ENCODE measurements at places on chromosomes 16 and 17. TPM values are rescaled to one million over a fixed set of nuclear protein-coding genes. Genes with fewer than 3 reads are reported as not detected.

DNA sequence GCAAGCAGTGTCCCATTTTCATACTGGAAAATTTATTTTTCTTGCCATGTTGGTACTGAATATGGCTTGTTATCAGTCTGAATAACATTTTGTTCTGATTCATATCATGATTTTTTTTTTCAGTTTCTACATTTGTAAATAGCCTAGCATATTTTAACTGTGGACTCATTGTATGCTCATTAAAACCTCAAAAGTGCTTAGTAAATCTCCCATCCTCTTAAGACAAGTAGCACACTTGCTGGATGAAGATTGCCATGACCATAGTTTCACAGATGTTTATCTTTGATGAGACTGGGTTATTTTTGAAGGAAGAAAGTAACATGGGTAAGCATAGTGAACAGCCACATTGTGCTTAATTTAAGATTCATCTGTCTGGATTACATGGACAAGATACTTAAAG, 878 bp downstream of the KRT10 start:
- no peak for DNase-seq

DNA sequence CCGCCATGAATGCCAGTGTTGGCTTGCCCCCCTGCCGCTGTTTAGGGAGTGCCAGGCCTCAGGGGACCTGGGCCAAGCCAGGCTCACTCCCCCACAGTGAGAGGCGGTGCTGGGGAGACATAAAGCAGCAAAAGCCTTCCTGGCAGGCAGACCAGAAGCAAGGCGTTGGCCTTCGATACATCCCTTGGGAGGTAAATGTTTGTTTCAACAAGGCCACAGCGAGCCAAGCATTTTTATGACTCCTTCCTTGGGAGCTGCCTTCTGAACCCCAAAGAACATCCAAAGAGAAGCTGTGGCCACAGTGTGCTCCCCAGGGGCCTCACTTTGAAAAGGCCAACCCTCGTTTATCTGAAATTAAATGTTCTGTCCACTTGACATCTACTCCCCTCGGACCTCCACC, 119.7 kb upstream of the CIBAR2 start:
- DNase-seq, result no peak

- no peak for DNase-seq
Measured at GRCh38 chr16:22641131-22641628, 130.5 kb downstream of the NPIPB5 start.

- DNase-seq, result no peak
Measured at GRCh38 chr17:3316836-3317235, 18.7 kb upstream of the OR3A1 start.

Gene CIBAR2
- not detected for total RNA-seq

Gene PLA2G10
- not detected for total RNA-seq

Gene ANKRD40
- 62.0 TPM for total RNA-seq

Gene SPATA32
- total RNA-seq, result 0.23 TPM

Gene ALOX12
- 0.16 TPM for total RNA-seq

GRCh38 chr16:12059216-12059769, 82.8 kb downstream of the SNX29 start:
- DNase-seq, result no peak

DNA sequence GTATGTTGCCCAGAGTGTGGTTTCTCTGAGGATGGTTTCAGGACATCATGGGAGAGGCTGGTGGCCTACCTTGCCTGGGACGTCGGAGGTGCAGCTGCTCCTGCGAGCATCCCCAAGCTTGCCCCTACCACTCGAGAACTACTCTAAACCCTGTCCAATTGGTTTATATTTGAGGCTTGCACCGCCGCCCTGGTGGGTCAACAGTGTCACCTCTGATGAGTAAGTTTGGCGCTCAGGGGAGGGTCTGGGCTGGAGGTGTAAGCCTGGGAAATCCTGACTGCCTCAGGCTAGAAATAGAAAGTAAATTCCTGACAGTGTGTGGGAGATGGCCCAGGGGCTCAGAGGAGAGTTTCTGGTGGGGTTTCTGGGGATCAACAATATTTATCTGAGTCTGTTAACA, 48.2 kb downstream of the CCDC42 start:
- no peak for DNase-seq

Gene AGRP
- not detected for total RNA-seq

GRCh38 chr17:55710410-55710809, 12.3 kb downstream of the TMEM100 start:
- DNase-seq, result no peak

Gene RAMP2
- total RNA-seq, result 6.5 TPM

GRCh38 chr17:72386619-72387237, 265.9 kb downstream of the SOX9 start:
- no peak for DNase-seq

- no peak for DNase-seq
Measured at GRCh38 chr16:88088161-88088581, 136.9 kb downstream of the BANP start.

DNA sequence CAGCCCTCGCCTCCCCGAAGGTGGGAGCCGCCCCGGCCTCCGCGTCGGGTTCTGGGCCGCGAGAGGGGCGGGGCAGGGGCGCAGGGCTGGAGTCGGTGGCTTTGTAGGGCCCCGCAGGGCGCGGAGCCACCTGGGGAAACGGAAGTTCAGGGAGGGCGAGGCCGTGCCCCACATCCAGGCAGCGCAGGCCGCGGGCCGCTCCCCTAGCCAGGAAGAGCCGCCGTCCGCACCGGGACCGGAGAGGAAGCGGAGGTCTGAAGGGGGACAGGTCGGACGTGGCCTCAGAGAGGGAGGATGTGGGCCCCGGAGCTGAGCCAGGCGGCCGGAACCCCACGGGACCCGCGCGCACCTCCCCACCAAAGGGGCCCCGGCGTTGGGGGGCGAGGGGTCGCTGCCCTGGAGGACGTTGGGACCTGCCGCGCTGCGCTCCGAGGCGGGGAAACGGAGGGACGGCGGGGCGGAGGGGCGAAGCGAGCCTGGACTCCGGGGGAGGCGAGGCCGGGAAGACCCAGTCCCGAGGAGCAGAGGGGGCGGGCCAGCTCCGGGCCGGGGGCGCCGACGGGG, 482 bp upstream of the SLC16A3 start:
- DNase-seq, result no peak

DNA sequence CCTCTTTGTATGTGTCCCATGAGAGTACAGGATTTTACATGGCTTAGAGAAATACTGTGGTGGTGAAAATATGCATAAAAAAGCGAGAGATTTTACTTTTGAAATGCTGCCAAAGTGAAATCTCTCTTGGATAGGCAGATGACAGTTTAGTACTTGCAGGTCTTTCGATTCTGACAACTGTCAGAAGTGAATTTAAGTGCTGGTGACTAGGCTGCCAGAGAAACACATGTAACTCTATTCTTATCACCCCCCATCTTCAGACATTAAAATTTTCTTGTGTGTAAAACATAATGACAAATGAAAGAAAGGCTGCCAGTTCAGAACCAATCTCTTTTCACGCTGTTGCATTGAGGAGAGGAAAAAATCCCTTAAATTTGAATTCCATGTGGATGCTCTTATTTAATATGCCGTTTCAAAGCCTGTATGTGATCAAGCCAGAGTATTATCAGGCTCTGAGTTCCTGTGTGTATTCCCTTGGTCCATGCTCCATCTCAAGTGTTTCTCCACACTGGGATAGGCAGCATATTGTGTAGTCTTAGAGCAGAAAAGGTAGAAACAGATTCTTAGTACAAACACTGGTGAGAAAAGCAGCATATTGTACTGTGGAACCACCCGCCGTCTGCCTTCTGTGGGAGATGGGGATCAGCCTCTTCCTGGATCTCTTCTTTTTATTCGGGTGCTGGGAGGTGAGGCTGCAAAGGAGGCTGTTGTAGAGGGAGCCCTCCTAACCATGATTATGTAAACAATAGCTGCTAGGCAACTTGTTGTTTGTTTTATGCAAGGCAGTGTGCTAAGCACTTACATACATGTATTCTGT, 291.3 kb downstream of the WWOX start:
- no peak for DNase-seq

Gene PVALEF
- total RNA-seq, result not detected

Gene SLC35B1
- total RNA-seq, result 89.6 TPM

Gene ABCA3
- 19.6 TPM for total RNA-seq

DNA sequence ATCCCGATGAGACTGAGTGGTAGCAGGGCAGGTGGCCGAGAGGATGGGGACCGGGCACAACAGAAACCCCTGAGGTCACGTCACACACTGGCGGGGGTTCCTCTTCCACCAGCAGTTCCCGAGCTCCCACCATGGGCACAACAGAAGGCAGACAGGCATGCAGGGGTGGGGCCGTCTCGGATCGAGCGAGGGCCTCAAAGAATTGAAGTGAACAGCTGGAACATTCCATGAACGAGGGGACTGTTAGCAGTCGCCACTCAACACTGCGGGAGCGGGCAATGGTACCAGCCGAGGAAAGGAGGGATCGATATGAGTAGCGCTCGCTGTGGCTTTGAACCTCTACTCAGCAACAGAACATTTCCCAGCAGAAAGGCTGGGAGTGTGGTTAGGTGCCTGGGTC, 5.3 kb downstream of the CEP131 start:
- no peak for DNase-seq

Gene KRTAP1-5
- not detected for total RNA-seq

DNA sequence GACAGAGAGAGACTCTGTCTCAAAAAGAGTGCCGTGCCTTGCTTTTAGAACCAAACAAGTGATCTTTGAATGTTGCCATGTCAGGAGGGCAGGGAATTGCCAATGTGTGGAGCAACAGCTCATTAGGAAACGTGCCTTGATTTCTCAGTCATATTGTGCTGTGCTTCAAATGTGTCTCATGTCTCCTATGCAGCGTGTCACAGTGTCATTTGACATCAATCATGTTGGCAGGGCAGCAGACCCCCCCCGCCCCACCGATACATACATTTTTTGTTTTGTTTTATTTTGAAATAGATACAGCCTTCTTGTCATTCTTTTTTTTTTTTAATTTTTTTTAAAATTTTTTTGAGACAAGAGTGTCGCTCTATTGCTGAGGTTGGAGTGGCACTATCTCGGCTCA, 22.1 kb downstream of the MRC2 start:
- no peak for DNase-seq

Gene KAT2A
- 41.9 TPM for total RNA-seq

- no peak for DNase-seq
Measured at GRCh38 chr17:57585341-57586195, 159.5 kb downstream of the CCDC182 start.

Gene HBZ
- not detected for total RNA-seq

Gene AFMID
- total RNA-seq, result 41.9 TPM

- DNase-seq, result no peak
Measured at GRCh38 chr17:42673885-42674754, 2.7 kb downstream of the PLEKHH3 start.

DNA sequence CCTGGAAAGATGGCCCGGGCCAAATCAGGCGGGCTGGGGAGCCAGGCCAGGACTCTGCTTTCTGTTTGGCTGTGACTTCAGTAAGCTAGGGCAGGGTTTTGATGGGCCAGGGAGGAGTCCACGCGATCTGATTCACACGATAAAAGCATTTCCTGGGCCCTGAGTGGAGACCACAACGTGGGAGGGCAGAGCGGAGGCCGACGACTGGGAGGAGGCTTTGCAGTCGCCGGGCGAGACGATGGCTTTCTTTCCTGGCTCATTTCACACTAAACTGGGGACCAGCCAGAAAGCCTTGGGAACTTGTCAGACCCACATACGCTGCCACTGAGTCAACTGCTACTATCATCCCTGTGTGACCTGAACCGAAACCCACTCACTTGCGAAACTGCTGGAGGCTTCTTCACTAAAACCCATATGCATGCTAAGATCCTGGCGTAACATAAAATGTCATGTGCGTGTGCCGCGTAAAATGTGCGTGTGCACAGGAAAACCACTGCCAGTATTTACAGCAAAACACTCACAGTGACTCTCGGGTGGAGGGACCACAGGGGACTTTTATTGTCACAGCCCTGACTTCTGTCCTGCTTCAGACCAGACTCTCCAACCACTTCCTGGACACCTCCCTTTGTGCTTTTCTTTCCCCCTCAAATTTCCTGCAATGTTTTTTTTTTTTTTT, 14.2 kb upstream of the RHBDF2 start:
- no peak for DNase-seq

GRCh38 chr16:22297114-22297870, at the start of gene POLR3E:
Gene POLR3E, plus strand, starts transcription at chr16:22297409. Its CDS starts 5,560 bp downstream, at chr16:22302969.
- peak; percentile 100 for DNase-seq

GRCh38 chr17:72697602-72698146, 394.8 kb downstream of the SLC39A11 start:
- peak; percentile 25 for DNase-seq

DNA sequence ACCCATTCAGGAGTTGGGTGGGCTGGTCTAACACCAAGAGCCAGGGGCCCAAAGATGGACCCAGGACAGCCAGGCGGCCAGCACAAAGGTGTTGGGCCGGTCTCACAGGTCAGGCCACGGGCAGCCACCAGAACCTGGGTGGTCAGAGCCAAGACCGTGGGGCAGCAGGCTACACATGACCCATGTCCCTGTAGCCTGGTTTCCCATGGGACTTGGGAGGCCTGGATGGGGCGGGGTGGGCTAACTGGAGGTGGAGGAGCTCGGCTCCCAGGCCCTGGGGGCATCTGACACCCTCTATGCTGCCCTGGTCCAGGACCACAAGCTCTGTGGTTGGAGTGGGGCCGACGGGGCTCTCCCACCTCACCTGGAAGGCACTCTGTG, 17.2 kb downstream of the CTU2 start:
- no peak for DNase-seq

GRCh38 chr17:40174514-40174913, 2.8 kb upstream of the RAPGEFL1 start:
- no peak for DNase-seq

Data from neural crest cell (in vitro differentiated cells).